ENCODE measurements at places on chromosomes 2 and 18.

DNA sequence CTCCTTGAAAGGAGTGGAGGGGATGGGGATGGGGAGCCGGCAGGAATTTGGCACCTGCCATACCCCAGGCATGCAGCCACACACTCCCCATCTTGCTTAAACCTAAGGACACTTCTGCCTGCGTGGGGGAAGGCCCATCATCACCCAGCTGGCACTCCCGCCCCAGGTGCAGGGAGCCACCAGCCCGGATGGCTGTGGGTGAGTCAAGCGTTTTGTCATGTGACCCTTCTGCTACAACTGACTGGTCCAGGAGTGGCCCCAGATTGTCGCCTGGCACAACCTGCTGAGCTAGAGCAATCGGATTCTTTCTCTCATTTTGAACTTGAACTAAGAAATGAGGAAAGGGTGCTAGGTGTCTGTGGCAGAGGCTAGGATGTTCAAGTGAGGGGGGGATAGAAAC lies 61.3 kb downstream of the TSN start:
- no peak for DNase-seq

DNA sequence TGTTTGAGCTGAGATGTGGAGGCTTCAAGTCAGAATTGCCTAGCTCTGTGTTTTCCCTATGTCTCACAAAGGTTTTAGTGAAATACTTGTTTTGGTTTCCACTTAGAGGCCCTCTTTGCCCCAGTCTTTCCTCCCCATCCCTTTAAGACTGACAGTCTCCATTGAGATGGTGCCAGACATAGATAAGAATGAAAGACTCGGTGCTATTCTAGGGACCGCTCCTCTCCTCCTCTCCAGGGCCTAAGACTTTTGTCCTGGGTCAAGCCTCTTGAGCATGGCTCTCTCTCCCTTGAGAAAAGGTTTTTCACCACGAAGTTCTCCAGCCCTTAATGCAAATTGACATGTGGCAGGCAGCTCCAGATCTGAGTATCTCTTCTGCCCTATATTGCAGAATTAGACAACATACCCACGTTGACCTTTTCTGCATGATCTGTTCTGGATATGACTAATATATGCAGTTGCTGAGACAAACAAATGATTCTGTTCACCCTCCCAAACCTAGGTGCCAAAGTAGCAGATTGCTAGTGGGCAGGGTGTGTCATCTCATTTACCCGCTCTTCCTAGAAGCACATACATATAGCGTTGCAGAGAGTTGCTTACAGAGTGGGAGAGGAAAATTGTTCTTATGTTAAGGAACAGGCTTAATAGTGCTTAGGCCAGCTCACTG lies 47.5 kb upstream of the ACSL3 start:
- no peak for DNase-seq

GRCh38 chr2:238892796-238893195 lies 44.9 kb downstream of the TWIST2 start:
- no peak for DNase-seq

DNA sequence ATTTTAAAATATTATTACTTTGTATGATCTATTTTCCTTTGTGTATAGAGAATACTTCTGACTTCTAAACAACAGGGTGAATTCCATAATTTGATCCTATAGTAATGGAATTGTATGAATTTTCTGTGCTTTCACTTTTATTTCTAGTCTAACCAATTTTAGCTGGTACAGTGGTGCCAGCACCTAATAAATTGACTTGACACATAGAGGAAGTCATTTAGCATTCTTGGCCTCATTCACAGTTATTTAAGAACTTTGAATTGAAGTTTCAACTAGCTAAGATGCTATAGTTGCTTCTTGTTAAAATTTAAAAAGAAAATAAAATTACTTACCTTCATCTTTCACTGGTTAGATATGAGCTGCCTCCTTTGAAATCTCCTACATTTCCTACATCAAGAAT lies 220.4 kb downstream of the CPS1 start:
- no peak for DNase-seq

GRCh38 chr2:128388499-128388941 lies 69.9 kb upstream of the HS6ST1 start:
- DNase-seq, result no peak

GRCh38 chr2:186827862-186828492 lies 21.0 kb downstream of the ZSWIM2 start:
- no peak for DNase-seq

GRCh38 chr2:211881449-211881848 lies 657.2 kb downstream of the ERBB4 start:
- DNase-seq, result no peak

GRCh38 chr2:23347471-23348092 lies 37.4 kb upstream of the KLHL29 start:
- DNase-seq, result no peak

DNA sequence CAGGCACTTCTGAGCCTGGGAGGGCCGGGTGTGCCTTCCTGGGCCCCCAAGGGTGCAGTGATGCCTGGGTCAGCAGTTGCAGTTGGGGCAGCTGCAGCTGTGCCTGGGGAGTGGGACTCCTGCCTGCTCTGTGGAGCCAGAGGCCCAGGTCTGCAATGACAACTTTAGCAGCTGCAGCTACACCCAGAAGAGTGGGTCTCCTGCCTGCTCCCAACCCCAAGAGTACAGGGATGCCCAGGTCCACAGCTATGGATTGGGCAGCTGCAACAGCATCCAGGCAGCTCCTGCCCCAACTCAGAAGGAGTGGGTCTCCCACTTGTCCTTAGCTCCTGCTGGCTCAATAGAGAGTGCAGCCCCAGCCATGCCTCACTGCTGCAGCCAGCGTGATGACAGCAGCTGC lies 73.0 kb upstream of the ST3GAL5 start:
- DNase-seq, result no peak

DNA sequence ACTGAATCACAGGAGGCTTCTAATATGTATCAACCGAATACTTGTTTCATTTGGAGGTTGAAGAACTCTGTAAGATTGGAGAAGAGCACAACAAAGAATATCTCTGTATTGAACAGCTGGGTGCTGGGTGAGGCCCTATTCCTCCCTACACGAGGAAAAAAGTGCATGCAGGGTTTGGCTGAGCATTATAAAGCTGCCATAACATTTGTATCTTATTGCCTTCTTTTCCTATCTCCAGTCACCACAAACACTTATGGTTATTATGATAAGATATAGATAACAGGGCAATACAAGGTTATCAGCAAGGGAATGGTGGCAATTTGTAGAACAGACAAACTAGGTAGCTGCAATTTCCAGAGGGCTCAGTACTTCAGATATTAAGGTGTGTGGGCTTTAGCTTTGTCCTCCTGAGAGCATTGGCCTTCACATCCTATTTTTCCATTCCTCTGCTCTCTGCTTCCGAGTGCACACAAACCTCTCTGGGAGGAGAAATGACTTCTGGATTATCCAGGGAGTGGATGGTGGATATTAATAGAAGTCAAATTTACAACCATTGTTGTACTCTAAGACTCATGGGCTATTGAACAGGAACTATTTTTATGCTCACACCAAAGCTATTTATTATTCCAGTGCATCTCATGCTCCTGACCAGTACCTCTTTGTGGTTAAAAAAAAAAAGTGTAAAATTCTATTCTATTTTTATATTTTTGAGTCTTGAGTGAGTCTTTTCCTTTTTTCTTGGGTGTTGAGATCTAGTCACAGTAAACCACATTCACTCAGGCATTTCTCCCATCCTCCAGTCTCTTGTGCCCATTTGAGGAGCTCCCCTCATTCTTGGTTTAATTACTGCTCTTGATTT lies 248.4 kb downstream of the ETAA1 start:
- no peak for DNase-seq

DNA sequence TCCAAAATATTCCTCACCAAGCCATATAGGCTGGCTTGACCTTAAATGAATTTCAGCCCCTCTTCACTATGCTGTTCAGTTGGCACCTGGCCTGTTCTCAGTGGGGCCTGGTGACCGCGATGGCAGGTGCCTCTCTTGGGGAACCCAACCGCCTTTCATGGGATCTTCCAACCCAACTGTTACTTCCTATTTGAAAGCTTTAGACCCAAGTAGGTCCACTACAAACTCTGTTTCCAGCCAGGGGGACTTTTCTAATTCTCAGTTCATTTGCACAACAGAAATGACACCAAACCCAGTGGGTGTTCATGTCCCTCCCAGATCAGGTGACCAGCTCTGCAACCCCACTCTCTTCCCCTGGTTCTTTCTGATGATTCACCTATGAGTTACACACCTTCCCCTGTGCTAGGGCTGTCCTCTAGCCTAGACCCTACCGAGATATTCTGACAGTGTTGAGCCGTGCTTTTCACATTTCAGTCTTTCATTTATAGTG lies 35.6 kb upstream of the NDUFV2 start:
- no peak for DNase-seq

GRCh38 chr18:49006641-49007454 lies 56.1 kb upstream of the SMAD7 start:
- DNase-seq, result peak; percentile 60

GRCh38 chr18:56315363-56315762 lies 323.0 kb downstream of the TXNL1 start:
- no peak for DNase-seq

DNA sequence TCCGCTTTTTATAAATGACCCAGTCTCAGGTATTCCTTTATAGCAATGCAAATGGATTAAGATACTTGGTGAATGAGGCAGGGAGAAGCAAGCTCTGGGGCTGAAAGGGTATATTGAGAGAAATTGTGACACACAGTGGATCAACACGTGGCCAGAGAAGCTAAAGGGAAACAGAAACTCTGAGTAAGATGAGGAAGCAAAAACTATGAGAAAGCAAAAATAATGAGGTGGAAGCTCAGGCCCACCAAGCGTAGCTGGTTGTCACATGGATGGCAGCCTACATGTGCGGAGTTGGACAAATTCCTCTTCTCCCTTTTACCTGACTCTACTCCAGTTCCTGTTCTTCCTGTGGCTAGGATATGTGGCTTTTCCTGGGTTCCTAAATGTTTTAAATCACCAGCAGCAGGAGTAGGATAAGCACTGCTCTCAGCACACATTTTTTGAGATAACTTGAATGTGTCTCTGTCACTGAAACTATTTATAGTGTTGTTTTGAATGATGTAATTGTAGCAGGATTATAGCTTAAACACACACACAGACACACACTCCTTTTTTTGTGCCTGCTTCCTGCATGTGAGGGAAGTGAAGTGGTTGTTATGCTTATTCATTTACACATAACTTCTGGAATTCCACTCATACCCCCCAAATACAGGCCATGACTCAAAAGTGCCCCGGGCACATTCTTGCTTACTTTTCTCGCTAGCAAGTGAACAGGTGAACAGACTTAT lies 30.1 kb upstream of the EPC2 start:
- no peak for DNase-seq

DNA sequence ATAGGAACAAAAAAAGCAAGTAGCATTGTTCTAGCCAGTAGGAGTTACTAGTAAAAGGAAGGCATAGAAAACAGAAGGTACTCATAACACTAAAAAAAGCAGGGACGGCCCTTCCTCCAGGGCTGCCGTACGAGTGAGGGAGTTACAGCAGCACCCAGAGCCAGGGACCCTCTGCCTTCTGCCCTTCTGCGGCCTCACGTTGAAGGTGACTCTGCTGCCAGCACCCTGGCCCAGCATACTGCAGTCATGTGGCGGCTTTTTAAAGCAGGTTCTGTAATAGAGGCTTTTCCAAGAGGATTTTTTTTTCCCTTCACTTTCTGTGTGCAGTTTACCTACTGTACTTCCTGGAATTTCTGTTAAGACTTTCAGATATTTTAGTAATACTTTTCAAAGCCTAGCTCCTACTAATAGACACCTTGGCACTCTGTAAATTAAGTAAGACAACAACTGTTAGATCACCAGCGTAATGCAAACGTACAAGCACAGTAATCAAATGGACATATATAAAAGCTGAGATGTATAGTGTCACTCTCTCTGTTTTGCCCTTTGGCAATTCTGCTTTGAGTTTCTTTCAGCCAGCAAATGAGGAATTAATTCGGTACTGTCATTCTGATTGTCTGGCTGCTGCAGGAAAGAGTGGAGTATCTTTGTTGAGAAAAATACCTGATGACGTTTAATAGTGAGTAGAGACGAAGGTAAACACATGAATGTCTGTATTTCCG lies 161.5 kb downstream of the PTGR3 start:
- DNase-seq, result no peak

DNA sequence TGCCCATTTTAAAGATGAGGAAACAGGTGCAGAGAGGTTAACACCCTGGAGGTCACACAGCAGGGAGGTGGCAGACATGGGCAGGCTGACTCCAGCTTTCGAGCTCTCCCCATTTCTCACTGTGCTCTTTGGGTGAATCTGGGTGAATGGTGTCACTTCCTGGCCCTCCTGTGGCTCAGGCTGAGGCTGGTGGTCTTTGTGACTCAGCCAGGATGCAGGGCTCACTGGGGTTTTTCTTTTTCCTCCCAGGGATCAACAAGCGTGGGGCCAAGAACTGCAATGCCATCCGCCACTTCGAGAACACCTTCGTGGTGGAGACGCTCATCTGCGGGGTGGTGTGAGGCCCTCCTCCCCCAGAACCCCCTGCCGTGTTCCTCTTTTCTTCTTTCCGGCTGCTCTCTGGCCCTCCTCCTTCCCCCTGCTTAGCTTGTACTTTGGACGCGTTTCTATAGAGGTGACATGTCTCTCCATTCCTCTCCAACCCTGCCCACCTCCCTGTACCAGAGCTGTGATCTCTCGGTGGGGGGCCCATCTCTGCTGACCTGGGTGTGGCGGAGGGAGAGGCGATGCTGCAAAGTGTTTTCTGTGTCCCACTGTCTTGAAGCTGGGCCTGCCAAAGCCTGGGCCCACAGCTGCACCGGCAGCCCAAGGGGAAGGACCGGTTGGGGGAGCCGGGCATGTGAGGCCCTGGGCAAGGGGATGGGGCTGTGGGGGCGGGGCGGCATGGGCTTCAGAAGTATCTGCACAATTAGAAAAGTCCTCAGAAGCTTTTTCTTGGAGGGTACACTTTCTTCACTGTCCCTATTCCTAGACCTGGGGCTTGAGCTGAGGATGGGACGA lies 13.2 kb downstream of the ITM2C start:
- DNase-seq, result no peak

DNA sequence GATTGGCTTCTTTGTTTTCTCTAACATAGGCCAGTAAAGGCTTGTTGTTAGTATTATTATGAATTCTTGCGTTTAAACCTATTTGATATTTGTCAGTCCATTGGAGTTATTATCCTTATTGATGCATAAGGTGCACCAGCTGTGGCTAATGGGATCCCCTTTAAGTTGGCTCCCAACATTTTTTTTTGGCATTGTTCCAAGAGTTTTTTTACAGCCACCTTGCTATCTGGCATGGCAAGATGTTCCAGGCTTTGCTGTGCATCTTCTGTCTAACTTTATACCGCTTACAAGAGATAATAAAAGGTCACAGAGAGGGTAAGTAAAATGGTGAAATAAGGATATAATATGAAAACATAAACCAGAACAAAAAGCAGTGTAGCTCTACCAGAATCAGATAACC lies 157.5 kb upstream of the TACR1 start:
- DNase-seq, result no peak

Data from putamen (tissue), 1 donor.